Stimulated activated naive B cell treated with anti-CD40 and anti-IgM and Interleukin-4, amounts not matched to agents 10 μg/mL and 1 μg/mL and 100 μg/mL, for 72 hours (primary cell): ENCODE measurements at places on chromosomes 5 and 9.
A peak's percentile ranks its signal among the peaks of the same experiment; 100 is the strongest.

GRCh38 chr5:109922381-109922995 lies 232.8 kb downstream of the MAN2A1 start:
- H3K4me3 ChIP-seq = no peak overlapping the region
- H3K36me3 ChIP-seq = no peaks in the 10 kb centered on the region
- H3K27me3 ChIP-seq = no peaks in the 10 kb centered on the region

GRCh38 chr9:95515272-95516113 lies 1.3 kb downstream of the PTCH1 start:
- no peak for DNase-seq
- peak overlapping the region; percentile 52 for H3K4me3 ChIP-seq
- peaks cover 92% of the 10 kb centered on the region for H3K27me3 ChIP-seq
- no peak overlapping the region for H3K27ac ChIP-seq
- H3K36me3 ChIP-seq = peaks cover 5% of the 10 kb centered on the region

DNA sequence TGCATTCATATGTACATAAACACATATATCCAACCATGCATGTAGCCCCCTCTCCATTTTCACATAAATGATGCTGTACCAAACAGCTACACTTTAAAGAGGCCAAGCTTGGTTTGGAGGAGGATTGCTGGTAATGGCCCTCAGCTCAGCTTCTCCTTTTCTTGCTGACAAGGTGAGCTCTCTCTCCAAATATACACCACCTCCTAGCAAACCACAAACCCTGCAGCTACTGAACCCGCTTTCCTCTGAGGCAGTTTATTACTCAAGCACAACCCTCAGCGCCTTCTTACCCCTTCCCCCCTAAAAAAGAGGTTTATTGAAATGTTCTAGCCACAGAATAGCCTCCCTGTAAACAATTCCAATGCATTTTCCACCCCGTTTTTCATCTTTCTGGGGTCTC lies 54.0 kb downstream of the ALG2 start:
- peaks cover 86% of the 10 kb centered on the region for H3K4me1 ChIP-seq
- H3K36me3 ChIP-seq = peaks cover 11% of the 10 kb centered on the region
- DNase-seq = no peak
- H3K27me3 ChIP-seq = no peaks in the 10 kb centered on the region
- peak overlapping the region; percentile 43 for H3K27ac ChIP-seq
- H3K4me3 ChIP-seq = peak overlapping the region; percentile 50

DNA sequence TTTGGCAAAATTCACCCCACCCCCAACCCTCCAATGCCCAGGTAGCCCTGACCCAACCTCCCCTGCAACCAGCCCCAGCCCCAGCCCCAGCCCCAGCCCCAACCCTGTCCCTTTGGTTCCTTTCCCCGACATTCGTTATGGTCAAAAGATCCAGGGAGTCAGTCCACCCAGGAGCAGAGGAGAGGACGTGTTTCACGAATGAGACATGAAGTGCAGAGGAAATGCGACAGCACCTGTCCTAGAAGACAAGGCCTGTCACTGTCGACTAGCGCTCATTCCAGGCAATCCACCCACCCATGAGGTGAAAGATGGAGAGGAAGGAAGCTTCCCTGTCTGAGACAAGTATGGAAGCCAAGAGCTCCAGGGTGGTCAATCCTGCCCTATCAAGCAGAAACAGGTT lies 485.0 kb downstream of the SPATA31A7 start:
- no peak overlapping the region for H3K4me3 ChIP-seq
- no peaks in the 10 kb centered on the region for H3K4me1 ChIP-seq
- no peaks in the 10 kb centered on the region for H3K27me3 ChIP-seq
- no peak for DNase-seq
- no peak overlapping the region for H3K27ac ChIP-seq

DNA sequence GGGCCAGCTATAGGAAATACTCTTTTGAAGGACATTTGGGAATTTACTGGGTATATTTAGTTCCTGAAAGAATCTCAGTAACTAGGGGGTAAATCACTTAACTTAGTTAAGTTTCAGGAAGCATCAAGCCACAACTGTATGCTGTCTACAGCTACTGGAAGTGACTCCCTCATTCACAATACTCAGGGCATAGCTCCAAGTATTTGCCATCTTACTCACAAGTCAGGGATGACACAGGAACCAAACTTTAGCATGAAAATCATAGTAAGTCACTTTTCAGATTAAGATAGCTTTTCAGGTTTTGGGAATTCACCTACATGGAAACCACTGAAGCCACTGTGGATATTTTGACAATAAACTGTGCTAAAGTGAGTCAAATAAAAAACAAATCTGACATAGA lies 242.4 kb upstream of the ATP10B start:
- H3K27ac ChIP-seq = no peak overlapping the region
- no peak overlapping the region for H3K4me3 ChIP-seq
- no peaks in the 10 kb centered on the region for H3K4me1 ChIP-seq
- no peak for DNase-seq
- H3K27me3 ChIP-seq = no peaks in the 10 kb centered on the region

DNA sequence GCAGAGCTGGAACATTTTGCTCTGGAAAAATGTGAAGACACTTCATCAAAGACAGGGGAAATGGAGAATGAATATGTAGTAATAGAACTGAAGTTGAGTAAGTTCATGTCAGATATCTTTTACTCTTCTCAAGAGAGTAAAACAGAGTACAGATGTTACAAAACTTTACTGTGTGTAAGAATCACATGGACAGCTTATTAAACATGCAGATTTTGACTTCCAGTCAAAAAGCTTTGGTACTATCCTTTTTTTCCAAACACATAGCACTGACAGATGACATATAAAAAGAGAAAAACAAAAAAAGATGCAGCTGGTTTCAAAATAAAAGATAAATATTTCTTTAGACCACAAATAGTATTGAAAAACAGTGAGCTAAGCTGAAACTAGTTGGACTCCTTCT lies 115.4 kb downstream of the FBN2 start:
- DNase-seq = no peak
- no peaks in the 10 kb centered on the region for H3K36me3 ChIP-seq

GRCh38 chr5:171542525-171543140 lies 123.2 kb downstream of the FGF18 start:
- peaks cover 19% of the 10 kb centered on the region for H3K27me3 ChIP-seq
- no peaks in the 10 kb centered on the region for H3K4me1 ChIP-seq
- H3K27ac ChIP-seq = no peak overlapping the region

DNA sequence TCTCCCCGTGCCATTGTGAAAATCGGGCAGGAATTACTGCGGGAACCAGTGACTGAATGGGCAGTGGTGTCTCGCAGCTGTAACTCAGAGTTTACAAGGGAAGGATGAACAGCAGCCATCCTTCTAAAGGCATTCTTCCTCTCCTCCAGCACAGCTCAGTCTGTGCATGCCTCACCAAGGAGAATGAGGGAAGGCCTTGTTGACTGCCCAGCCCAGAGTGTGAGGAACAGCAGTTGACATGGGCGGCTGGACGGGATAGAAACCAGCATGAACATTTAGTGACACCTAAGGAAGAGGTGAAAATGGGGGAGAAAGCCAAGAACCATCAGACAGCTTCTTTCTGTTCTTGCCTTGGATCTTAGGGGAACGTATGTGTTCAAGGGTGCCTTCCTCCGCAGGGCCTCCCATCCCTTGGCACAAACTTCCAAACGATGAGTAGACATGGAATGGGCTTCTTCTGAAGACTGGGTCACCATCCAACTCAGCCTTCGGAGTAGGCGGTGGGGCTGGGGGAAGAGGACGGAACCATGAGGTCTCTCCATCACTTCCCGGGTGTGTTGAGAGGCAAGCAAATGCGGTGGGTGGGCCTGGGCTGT lies 887 bp upstream of the PDE8B start:
- DNase-seq = no peak
- H3K4me1 ChIP-seq = peaks cover 19% of the 10 kb centered on the region
- peaks cover 5% of the 10 kb centered on the region for H3K36me3 ChIP-seq
- H3K4me3 ChIP-seq = peak overlapping the region; percentile 87

GRCh38 chr5:171906066-171906570 lies 100.3 kb downstream of the FBXW11 start:
- DNase-seq = no peak
- H3K4me3 ChIP-seq = peak overlapping the region; percentile 16
- H3K27me3 ChIP-seq = no peaks in the 10 kb centered on the region
- H3K4me1 ChIP-seq = peaks cover 63% of the 10 kb centered on the region

DNA sequence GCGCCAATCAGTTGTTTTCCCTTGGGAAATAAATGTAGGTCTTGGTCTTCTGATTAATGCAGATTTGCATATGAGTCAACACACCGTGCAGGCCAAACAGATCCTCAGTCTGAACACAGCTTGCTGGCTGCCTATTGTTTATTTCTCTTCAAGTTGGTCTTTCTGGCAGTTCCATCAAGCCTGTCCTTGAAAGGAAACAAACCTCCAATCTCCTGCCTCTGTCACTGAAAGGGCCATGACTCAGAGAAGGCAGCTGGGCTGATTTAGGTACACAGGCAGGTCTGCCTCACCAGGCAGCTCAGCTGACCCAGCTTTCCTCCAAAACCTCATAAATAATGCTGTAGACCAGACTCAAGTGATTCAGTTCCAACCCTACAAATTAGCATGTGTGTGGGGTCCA lies 175.9 kb downstream of the MAN2A1 start:
- H3K4me3 ChIP-seq = no peak overlapping the region
- no peak overlapping the region for H3K27ac ChIP-seq
- no peaks in the 10 kb centered on the region for H3K27me3 ChIP-seq

- no peak for DNase-seq
- no peaks in the 10 kb centered on the region for H3K27me3 ChIP-seq
- no peak overlapping the region for H3K4me3 ChIP-seq
Observed at GRCh38 chr9:123069010-123069481, 35.6 kb downstream of the GPR21 start.

DNA sequence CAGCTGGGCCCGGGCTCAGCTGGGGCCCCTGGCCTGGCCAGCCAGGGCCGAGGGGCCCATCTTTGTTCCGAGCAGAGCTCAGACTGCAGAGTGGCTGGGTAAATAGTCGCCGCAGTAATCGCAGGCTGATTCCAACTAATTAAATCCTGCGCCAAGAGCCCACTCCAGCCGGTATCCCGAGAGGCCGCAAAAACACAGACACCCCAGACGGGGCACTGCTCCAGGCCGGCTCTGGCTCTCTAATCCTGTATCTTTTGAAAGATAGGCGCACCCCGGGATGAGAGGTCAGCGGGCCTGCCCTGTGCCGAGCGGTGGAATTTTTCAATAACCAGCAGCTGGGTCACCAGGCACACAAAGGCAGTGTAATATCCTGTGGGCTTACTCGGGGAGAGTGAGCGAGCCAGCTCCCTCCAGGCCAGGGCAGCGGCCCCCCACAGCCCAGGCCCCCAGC lies 57.7 kb downstream of the LMX1B start:
- no peak overlapping the region for H3K4me3 ChIP-seq
- no peak for DNase-seq
- peaks cover 44% of the 10 kb centered on the region for H3K27me3 ChIP-seq
- no peak overlapping the region for H3K27ac ChIP-seq
- no peaks in the 10 kb centered on the region for H3K36me3 ChIP-seq

GRCh38 chr9:126755317-126755875 lies 49.4 kb upstream of the ZBTB43 start:
- no peak for DNase-seq
- H3K4me3 ChIP-seq = no peak overlapping the region
- H3K36me3 ChIP-seq = no peaks in the 10 kb centered on the region
- peaks cover 9% of the 10 kb centered on the region for H3K27me3 ChIP-seq
- peaks cover 6% of the 10 kb centered on the region for H3K4me1 ChIP-seq

DNA sequence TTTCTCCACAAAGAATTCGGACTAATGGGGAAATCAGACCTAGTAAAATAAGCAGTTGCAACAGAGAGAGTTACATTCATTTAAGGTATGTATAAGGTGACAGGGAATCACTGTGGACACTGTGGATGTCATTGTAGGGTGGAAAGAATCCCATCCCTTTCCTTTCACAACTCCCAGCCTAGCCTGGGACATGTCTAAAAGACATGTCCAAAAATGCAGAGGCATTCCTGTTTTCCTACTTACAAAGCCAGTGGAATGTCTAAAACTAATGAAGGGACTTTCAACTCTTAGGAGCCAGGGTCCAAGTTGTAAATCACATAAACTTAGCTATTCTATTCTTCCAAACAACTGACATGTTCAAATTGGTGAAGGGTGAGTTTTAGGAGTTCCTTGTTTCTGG lies 511.0 kb downstream of the PRELID2 start:
- no peak for DNase-seq
- no peak overlapping the region for H3K4me3 ChIP-seq
- H3K36me3 ChIP-seq = no peaks in the 10 kb centered on the region

DNA sequence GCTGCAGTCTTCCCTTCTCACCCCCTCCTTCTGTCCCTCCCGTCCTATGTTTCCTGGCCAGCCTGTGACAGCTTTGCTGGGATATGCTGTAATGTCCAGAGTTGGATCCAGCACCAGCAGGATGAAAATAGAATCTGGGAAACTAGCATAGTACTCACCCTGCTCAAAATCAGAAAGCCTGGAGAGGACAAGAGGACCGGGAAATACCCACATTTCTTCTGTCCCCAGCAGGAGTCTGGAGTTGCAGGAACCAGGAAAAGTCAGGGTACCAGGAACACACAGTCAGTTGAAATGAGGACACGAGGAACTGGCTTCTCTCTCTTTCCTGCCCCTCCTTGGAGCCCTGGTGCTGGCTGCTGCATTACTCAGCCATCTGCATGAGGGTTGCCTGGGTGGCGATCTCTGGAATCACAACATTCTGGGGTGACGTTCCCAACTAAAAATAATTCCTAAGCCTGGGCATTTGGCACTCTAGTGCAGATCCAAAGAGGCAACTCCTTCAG lies 59.6 kb upstream of the NFIL3 start:
- H3K4me3 ChIP-seq = no peak overlapping the region
- no peaks in the 10 kb centered on the region for H3K36me3 ChIP-seq
- H3K27ac ChIP-seq = no peak overlapping the region

GRCh38 chr5:178440181-178440580 lies 150.0 kb downstream of the COL23A1 start:
- no peaks in the 10 kb centered on the region for H3K27me3 ChIP-seq
- no peaks in the 10 kb centered on the region for H3K36me3 ChIP-seq
- peaks cover 13% of the 10 kb centered on the region for H3K4me1 ChIP-seq
- no peak for DNase-seq
- H3K4me3 ChIP-seq = no peak overlapping the region
- no peak overlapping the region for H3K27ac ChIP-seq

DNA sequence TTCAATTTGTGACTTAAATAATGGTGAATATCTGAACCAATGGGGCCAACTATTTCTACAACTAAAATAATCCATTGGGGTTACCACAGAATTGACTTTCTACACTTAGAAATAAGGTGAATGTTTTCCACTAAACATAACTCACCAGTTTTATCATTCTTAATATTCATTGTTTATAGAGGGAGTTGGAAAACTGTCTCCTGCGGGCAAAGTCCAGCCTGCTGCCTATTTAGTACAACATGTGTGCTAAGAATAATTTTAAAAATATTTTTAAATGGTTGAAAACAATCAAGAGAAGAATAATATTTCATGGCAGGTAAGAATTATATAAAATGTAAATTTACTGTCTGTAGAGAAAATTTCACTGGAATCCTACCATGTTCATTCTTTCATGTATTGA lies 45.2 kb upstream of the ZFAND5 start:
- peaks cover 8% of the 10 kb centered on the region for H3K27me3 ChIP-seq
- H3K27ac ChIP-seq = no peak overlapping the region
- no peak overlapping the region for H3K4me3 ChIP-seq
- H3K36me3 ChIP-seq = no peaks in the 10 kb centered on the region
- no peak for DNase-seq

- H3K27ac ChIP-seq = no peak overlapping the region
- no peak for DNase-seq
- H3K36me3 ChIP-seq = no peaks in the 10 kb centered on the region
- H3K27me3 ChIP-seq = peaks cover 9% of the 10 kb centered on the region
- H3K4me1 ChIP-seq = no peaks in the 10 kb centered on the region
- no peak overlapping the region for H3K4me3 ChIP-seq
Observed at GRCh38 chr9:77111408-77111807, 65.9 kb upstream of the VPS13A start.
